ENCODE measurements at places on chromosomes 1 and 21.
A peak's percentile ranks its signal among the peaks of the same experiment; 100 is the strongest.

- DNase-seq: no peak
These were observed 90.1 kb downstream of the DMRTB1 start for GRCh38 chr1:53549287-53549686.

DNA sequence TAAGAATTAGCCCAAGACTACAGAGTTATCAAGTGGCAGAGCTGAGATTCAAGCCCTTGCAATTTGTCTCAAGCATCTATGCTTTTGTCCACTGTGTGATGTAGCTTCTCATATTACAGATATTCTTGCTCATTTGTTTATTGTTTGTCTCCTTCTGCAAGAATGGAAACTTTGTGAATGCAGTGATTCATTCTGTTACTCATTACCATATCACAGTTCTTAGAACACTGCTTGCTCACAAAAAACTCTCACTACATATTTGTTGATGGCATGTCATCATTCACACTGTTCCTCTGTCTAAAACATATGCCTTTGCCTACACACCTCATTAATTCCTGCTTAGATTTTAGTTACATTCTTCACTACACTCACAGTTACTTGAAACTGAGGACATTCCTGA is 1198.9 kb downstream of the PLA2G4A start:
- no peak for DNase-seq

DNA sequence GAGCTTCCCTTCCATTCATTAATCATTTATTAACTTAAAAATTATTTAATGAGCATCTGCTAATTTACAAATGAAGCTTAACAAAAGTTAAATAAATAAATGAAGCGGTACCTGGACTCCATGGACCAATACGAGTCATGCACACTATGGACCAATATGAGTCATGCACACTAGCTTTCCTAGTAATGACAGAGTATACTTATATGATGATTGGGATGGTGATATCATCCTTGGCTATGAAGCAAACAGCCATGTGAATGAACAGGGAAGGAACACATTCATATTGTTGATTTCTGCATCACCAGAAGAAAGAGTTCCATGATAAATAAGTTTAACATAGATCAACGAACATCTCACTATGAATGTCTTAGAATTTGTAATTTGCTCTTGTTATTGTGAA is 109.9 kb downstream of the SPAG17 start:
- no peak for DNase-seq

- no peak for DNase-seq
These were observed 12.2 kb downstream of the ZNF697 start for GRCh38 chr1:119635811-119636390.

GRCh38 chr1:247376659-247377058 is 39.3 kb upstream of the NLRP3 start:
- no peak for DNase-seq

DNA sequence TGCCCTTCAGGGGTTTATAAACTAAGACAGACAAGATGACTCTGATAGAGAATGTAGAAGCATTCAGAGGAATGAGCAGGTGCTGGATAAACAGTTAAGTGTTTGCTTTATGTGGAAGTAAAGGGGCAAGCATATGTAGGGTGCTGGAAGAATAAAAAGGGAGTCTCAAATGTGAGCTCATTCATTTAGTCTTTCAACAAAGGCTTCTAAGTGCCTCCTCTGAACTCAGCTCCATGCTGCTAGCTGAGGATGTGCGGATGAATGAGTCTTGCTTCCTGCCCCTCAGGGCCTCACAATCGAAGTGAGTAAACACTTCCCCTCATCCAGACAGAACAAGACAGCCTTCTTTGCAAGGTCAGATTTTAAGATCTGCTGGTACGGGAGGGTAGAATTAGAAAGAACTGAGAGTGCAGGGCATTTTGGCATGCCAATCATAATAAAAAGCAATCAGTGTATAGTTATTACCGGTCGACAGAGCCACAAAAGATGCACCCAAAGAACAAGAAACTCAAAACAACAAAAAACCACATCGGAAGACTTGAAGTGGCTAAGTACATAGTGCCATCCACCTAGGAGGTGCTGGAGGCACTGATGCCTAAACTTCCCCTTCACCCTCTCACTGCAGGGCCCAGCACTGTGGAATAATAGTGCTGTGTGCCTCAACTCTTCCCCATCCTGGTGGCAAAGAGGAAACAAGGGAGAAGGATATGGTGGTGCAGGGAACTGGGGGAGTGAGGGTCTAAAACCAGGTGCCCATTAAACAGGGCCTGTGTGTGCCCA is 69.8 kb downstream of the TNR start:
- no peak for DNase-seq

GRCh38 chr1:166089804-166090203 is 77.0 kb downstream of the FAM78B start:
- no peak for DNase-seq

DNA sequence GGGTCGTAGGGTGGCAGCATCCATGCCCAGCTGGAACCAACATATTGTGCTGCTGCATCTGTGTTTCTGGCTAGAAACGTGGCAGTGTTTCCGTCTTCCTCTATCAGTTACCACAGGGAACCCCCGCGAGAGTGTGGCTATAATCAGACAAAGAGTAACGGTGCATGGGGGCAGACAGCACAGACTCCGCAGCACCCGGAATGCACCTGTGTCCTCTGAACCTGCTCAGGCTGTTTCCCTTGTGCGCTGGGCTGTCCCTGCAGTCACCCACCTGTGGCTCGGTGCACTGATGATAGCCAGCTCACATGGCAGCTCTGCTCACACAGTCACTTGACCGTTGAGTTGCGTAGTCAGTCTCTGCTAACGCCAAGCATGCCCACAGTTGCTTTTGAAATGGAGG is 11.4 kb upstream of the PCBP3 start:
- no peak for DNase-seq

GRCh38 chr1:65955071-65955470 is 162.4 kb downstream of the PDE4B start:
- DNase-seq: no peak

- DNase-seq: no peak
These were observed 20.4 kb upstream of the CCDC27 start for GRCh38 chr1:3731583-3732433.

DNA sequence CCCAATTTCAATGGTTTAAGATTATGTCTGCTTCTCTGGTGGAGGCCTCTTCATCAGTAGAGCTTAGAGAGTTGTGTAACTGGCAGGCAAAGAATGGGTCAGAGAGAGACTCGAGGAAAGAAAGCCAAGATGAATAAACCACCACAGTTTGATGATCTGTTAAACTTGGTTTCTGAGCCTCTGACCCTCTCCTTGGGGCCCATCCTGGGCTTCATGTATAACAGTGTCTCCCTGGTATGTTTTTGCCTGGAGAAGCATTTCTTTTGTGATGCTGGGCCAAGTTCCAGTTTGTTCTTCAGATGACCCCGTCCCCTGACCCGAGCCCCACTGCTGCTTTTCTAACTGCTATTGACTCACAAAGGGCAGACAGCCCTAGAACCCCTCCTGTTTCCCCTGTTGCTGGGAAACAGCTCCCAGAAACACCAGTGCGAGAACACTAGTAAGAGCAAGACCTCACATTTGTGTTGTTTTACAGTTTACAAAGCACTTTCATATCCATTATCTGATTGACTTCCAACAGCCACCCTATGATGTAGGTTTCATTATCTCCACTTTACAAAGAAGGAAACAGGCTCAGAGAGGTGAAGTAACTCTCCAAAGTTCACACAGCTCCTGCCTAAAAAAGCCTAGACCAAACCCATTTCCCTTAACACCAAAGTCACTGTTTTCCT is 9.0 kb downstream of the CD2 start:
- DNase-seq: peak; percentile 66

GRCh38 chr1:116735246-116735645 is 19.0 kb upstream of the CD2 start:
- DNase-seq: no peak

DNA sequence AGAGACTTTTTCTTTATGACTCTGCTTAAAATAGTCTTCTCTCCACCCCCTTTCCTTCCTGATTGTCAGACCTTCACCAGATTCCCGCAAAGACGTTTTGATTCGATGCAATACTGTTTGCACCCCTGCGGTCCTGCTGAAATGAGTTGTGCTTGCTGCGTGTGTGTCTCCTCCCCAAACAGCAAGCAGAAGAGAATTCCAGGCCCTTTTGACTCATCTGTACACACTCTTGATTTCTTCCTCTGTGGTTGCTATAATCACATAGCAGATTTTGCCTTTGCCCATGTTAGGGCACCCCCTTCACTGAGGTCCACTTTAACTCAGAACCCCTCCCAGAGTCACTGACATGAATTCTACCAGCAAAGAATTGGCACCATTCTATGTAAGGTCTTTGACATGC is 136.5 kb downstream of the ZZZ3 start:
- no peak for DNase-seq

DNA sequence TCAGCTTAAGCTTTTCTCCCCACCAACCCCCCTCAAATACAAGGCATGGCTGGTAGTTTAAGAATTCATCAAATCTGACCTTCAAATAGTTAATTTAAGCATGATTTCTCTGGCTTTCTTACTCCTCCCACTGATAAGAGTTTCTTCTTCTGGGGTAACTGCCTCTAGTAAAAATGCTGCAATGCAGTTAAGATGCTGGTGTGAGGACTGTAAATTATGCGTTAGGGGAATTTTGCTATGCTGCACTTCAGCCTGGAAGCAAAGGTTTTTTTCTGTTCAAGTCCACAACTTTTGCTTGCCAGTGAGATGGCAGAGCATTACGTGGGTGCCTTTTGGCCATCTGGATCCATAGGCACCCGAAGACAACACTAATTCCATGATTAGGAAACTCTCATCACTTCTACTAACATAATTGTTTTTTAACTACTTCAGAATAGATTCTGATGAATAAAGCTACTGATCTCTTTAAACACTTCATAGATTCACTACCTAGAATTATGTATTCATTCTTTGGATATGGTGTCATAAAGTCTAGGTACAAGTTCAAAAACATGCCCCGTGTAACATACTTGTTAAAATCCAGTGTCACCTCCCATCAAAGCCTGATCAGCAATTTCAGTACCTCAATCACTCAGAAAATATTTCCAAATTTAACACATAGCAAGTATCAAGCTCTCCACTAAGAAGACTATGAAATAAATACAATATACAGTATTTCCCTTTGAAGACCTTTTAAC is 8.8 kb upstream of the SMYD2 start:
- DNase-seq: no peak

GRCh38 chr1:185850366-185850765 is 116.2 kb downstream of the HMCN1 start:
- no peak for DNase-seq

DNA sequence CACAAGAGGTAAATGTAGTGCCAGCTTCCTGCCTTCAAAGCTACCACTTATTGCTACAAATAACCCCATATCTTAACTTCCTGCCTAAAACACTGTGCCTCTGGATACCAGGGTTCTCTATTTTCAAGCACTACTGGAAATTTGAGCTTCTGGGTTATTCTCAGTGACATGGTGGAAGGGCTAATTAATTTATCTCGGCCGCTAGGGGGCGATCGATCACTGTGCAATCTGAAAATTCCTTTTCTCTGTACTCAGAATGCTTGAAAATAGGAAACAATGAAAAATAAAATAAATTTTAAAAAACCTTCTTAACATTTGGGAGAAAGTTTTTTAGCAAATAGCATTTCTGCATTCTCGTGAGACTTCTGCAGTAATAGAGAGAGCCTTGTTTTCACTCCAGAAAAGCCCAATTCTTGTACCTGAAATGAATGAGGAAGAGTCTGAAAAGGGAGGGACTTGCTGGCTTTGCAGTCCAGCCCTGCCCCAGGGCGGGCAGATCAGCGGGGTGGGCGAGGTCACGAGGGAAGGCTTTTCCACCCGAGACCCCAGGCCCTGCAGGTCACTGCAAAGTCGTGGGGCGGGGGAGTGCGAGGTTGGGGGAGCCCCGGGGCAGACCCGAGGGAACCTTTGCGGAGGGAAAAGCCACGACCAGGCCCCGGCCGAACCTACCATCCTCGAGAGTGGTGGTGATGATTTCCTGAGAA is 276.7 kb downstream of the PCP4 start:
- DNase-seq: peak; percentile 2

DNA sequence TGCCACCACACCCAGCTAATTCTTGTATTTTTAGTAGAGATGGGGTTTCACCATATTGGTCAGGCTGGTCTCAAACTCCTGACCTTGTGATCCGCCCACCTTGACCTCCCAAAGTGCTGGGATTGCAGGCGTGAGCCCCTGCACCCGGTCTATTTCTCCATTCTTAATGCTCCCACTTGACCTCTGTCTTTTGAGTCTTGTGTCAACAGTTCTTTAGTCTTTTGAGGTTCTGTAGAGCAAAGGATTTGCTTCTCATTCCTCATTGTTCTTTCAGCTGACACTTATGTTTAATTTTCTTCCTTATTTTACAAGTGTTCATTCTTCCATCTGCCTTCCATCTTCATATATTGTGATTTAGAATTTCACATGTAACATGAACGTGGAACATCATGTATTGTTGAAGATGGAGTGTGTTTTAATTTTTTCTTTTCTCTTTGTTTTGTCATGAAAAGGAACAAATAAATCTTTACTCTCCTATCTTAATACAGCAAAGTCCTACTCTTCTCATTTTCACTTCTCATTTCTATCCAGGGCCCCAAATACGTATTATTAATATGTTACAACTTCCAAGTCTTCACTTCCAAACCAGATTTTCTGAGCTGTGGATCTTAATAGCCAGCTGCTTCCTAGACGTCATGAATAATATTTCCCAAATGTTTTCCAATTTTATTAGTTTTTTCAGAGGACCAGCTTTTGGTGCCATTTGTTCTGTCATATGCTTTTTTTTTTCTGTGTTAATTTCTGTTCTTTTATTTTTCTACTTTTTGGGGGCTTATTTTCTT is 16.9 kb downstream of the MTF2 start:
- no peak for DNase-seq

- DNase-seq: no peak
These were observed 32.2 kb downstream of the TRIM62 start for GRCh38 chr1:33149453-33150190.

GRCh38 chr1:197672347-197672746 is 102.9 kb downstream of the DENND1B start:
- DNase-seq: no peak

GRCh38 chr1:113930499-113931161 is 1.5 kb downstream of the HIPK1 start:
- DNase-seq: peak; percentile 66

DNA sequence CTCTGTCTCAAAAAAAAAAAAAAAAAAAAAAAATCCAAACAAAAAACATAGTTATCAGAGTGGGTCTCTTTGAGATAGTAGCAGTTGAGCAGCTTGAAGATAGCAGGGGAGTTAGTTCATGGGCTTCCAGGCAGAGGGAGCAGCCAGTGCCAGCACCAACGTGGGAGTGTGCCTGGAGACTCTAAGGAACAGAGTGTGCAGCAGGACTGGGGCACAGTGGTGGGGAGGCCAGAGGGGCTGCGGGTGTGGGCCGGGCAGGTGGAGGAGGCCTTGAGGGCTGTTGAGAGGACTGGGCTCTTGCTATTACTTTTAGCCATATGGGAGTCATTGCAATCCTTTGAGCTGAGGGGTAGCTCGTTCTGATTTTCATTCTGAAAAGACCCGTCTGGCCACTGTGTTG is 63.8 kb downstream of the RYR2 start:
- DNase-seq: no peak

- DNase-seq: no peak
These were observed 305.6 kb downstream of the PAPPA2 start for GRCh38 chr1:176768532-176768931.

DNA sequence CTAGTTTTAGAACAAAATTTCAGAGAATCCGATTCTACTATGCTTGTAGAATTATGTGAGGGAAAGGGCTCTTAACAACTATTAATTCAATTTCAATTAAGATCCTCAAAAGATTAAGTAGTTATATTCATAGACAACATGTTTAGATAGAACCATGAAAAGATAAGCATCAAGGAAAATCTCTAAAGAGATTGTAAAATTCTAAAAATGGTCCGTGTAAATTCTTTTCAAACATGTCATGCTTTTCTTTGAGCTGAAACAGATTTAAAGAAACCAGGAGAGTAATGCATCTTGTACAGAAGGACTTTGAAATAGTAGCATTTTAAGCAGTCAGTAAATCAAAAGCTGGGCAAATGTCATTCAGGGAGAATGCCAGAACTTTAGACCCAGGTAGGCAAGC is 1080.6 kb upstream of the B3GALT2 start:
- no peak for DNase-seq

Measured in stimulated activated CD8-positive, alpha-beta memory T cell treated with anti-CD3 and anti-CD28 coated beads, Interleukin-15, amount 100 ng/mL, for 48 hours (primary cell).